ENCODE measurements at places on chromosomes 7 and 10.

GRCh38 chr7:125559921-125560320 lies 630.3 kb upstream of the POT1 start:
- no peak for DNase-seq

GRCh38 chr7:132575982-132576720 lies at the start of gene PLXNA4:
Gene PLXNA4, minus strand, starts transcription at chr7:132576470. Its CDS starts 67,777 bp downstream, at chr7:132508693.
- DNase-seq: no peak

- DNase-seq: no peak
Observed at GRCh38 chr10:98815039-98815885, 368.5 kb upstream of the HPS1 start.

DNA sequence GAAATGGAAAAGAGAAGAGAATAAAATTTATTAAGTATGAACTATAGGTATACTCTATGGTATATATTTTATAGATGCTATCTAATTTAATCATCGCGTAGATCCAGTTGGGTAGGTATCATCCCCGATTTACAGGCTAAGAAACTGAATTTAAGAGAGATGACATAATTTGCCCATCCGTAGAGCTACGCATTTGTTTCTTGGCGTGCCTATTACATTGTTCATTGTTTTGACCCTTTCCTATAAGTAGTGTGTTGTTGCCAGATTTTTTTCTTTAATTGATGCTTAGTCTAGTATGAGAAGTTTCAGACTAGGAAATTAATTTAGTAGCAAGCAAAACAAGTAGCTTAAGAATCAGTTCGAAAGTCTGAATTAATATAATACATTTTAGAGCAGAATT lies 205.7 kb upstream of the NPSR1 start:
- no peak for DNase-seq

DNA sequence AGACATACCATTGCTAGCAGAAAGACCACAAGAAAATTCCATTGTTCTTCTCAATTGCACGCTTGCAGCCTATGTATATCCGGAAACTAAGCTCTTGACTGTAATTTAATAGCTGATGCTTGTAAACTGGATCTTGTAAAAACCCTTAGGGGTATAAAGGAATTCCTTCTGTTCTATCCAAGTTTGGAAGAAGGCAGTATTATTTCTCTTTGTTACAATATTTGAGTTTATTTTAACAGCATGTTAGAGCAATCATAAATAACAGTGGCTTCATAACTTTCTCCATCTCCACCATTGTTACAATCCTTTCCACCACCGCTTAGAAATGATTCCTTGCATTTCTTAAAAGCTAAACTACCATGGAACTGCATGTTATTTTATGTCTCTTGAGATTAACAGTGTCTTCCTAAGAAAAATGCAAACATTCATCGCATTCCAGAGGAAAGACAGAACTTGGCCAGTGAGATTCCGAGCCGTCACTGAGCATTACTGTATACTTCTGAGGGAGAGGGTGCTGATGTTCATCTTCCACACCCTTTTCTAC lies 92.5 kb downstream of the TRIL start:
- DNase-seq: no peak

DNA sequence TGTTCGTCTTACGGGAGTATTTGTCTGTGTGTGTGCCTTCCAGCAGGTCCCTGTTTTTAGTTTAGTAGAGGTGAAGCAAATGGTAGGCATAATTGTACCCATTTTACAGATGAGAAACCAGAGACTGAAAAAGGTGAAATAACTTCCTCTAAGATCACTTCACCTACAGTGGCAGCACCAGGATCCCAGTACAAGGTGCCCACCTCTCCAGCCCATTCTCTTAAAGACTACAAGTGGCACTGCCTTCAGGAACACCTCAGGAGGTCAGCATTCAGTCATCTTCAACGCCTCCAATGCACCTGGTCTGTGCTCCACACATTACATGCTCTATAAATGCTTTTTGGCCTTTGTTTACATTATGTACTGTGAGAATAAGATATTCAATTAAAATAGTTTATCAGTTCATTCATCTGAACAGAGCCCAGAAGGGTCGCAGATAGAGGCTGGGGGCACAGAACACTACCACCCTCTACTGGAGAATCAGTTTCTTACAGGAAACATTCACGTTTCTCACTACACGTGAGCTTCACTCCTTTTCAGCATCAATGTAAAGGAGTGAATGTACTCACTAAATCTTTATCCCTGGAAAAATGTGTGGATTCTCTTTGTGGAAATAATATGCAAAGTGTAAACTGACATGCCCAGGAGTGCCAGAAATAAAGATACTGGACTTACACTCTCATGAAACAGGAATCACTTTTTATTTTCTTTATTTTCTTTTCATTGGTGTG lies 45.5 kb upstream of the ABLIM1 start:
- no peak for DNase-seq
